NCI-H1092 (cell line): ENCODE measurements at places on chromosomes 4 and X.

DNA sequence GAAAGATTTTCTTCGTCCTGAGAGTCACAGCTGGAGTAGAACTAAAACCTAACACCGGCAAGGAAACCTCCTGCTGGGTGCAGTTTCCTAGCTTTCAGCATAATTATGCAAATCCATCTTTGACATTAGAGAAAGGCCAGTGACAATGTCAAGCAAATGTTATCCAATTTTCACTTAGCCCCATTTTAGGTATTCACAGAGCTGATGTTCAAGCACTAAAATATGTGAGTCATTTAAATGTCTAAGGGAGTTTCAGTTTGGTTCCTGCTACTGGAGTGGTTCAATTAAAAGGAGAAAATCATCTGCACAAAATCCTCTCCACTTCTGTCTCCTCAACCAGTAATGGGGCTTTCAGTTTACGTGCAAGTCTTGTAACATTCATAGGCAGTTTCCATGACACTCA lies 37.1 kb upstream of the AMOT start:
- no peak for DNase-seq

GRCh38 chrX:137550665-137551261 lies 15.2 kb upstream of the ZIC3 start:
- DNase-seq = no peak

DNA sequence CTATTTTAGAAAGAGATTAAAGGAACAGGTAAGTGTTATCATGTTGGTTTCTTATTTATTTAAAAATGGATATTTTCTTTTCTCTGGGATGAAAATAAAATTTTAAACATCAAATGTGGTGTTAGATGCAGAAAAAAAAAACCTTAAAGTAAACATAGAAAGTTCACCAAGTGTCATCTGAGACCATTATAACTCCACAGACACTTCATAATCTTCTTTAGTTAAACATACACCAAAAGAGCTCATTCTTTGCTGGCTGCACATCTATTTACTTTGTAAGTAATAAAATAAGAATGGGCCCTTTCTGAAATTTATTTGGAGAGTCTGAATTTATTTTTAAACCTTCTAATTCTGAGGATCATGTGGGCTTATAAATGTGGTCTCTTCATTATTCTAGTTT lies 460.7 kb upstream of the CTSO start:
- no peak for DNase-seq

GRCh38 chrX:19956306-19956705 lies 34.6 kb downstream of the BCLAF3 start:
- DNase-seq = no peak

- DNase-seq = no peak
Observed at GRCh38 chr4:160184884-160185283, 1082.0 kb downstream of the RAPGEF2 start.

- no peak for DNase-seq
Observed at GRCh38 chrX:38857736-38858523, 56.7 kb downstream of the MID1IP1 start.

- no peak for DNase-seq
Observed at GRCh38 chr4:81634766-81635549, 163.3 kb upstream of the RASGEF1B start.

DNA sequence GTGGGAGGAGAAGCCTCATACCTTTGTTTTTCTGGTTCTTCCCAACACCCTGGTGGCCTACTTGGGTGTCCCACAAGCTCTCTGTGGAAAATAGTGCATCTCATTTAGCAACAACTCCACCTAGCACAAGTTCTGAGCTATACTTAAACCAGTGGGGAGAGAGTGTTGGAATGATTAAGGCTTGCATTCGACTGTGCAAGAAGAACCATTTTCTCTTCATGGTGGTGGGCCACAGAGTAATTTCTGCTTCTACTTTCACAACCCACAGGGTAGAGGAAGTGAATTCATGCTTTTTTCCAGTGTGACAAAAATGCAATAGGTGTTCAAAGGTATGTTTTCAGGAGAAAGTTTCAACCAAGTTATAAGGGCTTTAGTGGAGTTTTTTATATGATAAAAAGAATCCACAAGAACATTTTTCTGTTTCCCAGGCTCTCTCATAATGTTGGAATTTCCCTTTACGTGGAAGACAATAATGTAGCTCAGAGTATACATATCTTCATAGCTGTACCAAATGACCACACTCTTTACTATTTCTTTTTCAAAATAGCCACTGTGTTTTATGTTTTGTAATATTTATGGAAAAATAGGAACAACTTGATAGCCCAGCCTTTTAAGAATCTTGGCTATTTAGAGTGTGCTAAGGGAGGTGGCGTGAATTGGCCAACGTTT lies 80.3 kb upstream of the HHIP start:
- DNase-seq = no peak
